PC-3 (cell line): ENCODE measurements at places on chromosomes 16 and 17. TPM values are rescaled to one million over a fixed set of nuclear protein-coding genes. Genes with fewer than 3 reads are reported as not detected.

- DNase-seq = peak; percentile 90
These were observed 34.8 kb downstream of the SOST start for GRCh38 chr17:43723697-43724359.

Gene PRAC1
- 33.5 and 44.4 TPM in 2 replicates for total RNA-seq

DNA sequence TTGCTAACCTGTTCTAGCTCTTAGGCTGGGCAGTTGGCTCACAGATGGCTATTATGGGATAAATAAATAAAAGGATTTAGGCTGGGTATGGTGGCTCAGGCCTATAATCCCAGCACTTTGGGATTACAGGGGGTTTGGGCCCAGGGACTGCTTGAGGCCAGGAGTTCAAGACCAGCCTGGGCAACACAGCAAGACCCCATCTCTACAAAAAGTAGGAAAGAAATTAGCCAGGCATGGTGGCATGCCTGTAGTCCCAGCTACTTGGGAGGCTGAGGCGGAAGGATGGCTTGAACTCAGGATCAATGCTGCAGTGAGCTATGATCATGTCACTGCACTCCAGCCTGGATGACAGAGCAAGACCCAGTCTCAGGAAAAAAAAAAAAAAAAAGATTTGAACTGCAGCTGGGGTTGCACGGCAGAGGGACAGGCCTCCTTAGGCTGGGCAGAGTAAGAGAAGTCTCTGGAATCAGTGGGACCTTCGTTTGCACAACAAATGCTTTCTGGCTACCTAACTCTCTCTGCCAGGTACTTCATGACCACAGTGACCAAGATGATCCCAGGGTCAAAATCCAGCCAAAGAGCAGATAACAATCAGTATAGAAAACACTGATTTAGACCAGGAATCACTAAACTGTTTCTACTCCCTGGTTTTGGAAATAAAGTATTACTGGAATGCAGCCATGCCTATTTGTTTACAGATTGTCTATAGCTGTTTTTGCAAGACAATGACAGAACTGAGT lies 6.8 kb downstream of the RUSF1 start:
- DNase-seq = no peak

DNA sequence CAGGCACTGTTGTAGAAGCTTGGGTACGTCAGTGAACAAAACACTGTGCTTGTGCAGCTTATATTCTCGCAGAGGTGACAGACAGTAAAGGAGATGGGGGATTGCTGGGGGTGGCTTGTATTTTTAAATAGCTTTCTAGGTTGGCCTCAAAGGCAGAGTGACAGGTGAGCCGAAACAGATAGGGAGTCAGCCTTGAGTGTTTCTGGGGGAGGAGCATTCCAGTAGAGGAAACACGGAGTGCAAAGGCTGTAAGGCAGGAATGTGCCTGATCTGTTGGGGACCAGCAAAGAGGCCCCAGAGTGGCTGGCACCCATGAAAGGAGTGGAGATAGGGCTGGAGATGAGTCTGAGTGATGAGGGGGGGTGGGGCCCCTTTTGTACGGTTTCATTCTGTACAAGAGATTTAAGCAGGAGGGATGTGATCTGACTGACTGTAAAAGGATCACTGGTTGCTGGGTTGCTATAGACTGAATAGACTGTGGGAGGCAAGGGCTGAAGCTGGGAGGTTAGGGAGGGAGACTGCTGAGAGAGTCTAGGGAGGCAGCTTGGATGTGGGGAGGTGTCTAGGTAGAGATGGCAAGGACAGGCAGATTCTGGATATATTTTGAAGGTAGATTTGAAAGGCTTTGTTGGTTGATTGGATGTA lies 15.2 kb downstream of the NUP93 start:
- DNase-seq = no peak

- no peak for DNase-seq
These were observed 4.7 kb upstream of the BEAN1 start for GRCh38 chr16:66422366-66422765.

Gene CDH8
- 1.3 and 5.7 TPM in 2 replicates for total RNA-seq

Gene SDR42E2
- not detected in 2 replicates for total RNA-seq

DNA sequence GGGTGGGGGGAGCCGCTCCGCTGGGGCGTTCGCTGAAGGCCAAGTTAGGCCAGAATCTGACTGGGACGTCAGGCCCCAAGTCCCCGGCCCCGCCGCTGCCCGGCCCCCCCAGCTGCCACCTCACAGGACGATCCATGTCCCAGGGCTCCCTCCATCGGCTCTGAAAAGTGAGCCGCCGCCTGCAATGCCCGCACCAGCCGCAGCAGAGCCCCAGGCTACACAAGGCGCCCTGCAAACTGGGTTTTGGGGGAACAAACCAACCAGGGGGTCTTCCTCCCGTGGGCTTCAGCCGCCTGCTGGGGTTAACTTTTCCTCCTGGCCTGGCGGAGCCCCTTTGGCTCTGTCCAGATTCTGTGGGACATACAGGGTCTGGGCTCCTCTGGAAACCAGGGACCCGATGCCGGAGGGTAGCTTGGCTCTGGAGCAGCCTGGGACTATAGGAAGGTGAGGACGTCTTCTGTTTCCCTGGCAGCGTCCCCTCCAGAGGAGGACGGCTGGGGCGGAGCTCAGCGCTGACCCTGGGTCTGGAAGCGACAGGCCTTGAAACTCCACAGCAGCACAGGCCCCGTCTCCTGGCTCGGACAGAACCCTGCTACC lies 835 bp downstream of the NME4 start:
- DNase-seq = peak; percentile 57

- no peak for DNase-seq
These were observed 89.2 kb downstream of the MAP2K6 start for GRCh38 chr17:69503711-69504110.

Gene ASPA
- not detected in 2 replicates for total RNA-seq

- peak; percentile 63 for DNase-seq
These were observed 5.3 kb downstream of the CYGB start for GRCh38 chr17:76532072-76532651.

- DNase-seq = no peak
These were observed 24.0 kb downstream of the ADGRG5 start for GRCh38 chr16:57566436-57566835.

DNA sequence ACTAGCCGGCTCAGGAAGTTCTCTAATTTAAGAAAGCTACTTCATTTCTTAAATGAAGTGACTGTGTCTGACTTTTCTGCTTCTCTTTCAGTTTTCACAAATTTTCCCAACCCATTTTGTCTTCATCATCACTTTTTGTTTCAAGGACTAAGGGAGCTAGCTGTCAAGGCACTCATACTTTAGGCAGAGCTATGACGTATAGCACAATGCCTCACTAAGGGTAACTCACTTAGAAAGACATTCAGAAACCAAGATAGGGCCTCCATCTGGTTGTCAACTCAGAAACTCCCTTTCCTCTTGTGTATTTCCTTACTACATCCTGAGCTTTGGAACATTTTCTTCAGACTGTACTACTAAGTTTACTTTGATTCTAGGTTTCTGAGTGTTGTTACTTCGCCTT lies 397.9 kb downstream of the TOX3 start:
- DNase-seq = no peak

DNA sequence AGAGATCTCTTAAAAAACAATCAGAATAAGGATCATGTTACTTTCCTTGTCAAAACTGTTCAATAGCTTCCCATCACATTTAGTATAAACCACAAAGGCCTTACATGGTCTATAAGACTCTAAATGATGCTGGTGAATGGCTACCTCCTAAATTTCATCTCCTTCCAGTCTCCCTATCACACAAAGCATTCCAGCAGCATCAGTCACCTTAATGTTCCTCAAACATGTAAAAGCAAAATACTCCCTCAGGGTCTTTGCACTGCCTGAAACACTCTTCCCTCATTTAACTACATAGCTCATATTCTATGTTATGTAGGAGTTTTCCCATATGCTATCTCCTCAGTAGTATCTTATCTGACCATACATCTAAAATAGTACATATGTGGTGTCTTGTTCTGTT lies 53.5 kb upstream of the INTS2 start:
- DNase-seq = peak; percentile 23
